Stimulated activated CD8-positive, alpha-beta memory T cell treated with anti-CD3 and anti-CD28 coated beads, Interleukin-4, amount 100 ng/mL, for 1 hour (primary cell): ENCODE measurements at places on chromosomes 16 and 17.

DNA sequence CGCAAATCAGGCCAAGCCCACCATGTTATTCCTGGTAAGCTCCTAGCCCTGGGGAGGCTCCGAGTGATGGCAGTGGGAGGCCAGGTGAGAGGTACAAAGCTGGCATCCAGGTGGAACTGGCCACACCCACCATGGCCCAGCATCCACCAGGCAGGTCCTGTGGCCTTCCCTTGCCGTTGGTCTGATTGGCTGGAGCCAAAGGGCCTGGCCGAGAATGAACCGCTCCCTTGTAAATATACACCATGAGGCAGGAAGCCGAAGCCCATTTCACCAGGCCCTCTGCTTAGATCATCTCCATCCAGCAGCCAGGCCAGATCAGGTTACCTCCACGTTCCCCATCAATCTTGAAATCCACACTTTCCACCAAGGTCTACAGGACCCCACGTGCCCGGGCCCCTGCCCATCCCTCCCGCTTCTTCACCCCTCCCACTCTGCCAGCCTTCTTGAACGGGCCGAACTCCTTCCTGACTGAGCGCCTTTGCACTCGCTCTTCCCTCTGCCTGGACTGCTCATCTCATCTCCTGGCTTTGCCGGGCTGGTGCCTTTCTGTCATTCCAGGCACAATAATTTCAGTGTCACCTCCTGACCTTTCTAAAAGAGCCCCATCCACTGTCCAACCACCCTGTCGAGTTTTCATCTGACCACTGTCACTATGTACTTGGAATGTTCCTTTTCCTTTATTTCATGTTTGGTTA, 5.8 kb downstream of the SOCS1 start:
- no peak for DNase-seq

GRCh38 chr17:44004761-44005526, 522 bp downstream of the NAGS start:
- no peak for DNase-seq

DNA sequence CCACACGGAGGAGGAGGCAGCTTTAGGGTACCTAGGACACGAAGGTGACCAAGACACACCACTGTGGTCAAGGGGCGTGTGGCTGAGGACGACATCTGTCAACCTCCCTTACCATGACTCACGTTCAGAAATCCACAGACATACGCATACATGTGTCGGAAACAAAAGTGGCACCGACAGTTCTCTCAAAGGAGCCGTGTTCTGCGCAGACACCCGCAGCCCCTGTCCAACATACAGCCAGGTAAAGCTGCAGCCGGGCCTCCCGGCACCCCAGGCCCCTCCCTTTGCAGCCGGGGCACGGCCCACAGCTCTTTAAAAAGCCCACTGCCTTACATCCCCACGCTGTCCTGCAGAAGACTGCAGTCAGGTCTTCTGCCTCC, 40.5 kb upstream of the KLHDC4 start:
- DNase-seq = no peak

- no peak for DNase-seq
Observed at GRCh38 chr16:74753180-74753579, 21.4 kb downstream of the FA2H start.

GRCh38 chr16:84453061-84453752, 51.3 kb downstream of the MEAK7 start:
- no peak for DNase-seq

- DNase-seq = no peak
Observed at GRCh38 chr17:44355642-44356099, 8.0 kb downstream of the FAM171A2 start.

DNA sequence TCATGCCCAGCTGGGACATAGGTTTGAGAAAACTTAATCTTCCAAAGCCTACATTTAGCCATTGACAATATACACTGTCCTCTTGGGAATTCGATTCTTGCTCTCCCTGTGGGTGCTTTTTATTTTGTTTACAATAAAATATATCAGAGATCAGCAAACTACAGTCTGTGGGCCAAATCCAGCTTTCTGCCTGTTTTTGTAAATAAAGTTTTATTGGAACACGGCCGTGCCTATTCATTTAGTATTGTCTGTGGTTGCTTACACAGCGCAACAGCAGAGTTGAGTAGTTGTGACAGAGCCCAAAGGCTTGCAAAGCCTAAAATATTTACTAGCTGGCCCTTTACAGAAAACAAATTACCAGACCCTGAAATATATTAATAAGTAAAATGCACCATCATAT, 39.7 kb upstream of the DNAJA2 start:
- DNase-seq = no peak

- no peak for DNase-seq
Observed at GRCh38 chr17:58501451-58501850, 13.0 kb downstream of the MTMR4 start.

DNA sequence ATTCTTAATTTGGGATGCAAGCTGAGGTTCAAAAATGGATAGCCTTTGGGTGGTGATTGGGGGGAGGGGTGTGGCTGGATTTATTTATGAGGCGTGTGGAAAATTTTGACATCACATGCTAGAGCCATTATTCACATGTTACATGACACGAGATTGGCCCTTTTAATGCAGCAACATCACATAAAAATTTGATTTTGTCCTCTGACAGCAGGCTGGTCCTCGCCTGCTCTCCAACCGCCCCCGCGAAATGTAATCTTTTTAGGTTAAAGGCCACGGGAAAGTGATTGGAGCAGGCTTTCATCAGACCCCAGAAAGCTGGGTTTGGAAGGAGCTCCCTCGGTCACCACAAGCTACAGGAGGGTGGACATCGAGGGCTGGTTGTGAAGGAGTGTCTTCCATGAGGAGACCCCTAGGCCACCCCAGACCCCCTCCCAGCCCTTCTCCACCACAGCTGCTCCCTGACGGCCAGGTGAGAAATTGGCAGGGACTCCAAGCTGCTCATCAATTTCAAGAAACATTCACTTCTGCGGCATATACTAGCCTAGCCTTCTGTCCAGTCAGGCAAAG, 502.7 kb upstream of the PSMD7 start:
- no peak for DNase-seq

DNA sequence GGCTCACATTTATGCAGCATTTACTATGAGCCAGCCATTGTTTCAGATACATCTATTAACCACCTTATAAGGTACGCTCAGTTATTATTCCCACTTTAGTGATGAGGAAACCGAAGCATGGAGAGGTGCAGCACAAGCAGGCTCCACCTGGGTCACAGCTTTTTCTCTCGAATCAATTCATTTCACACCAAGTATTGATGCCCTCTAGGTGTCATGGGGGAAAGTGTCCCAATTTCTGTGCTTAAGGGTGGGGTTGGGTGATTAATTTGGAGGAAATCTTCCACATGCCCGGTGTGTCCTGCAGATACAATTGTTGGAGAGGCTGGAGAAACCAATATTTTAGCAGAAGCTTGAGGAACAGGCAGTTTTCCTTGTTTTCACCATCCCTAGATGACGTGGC, 62.7 kb upstream of the DNAJA2 start:
- no peak for DNase-seq

DNA sequence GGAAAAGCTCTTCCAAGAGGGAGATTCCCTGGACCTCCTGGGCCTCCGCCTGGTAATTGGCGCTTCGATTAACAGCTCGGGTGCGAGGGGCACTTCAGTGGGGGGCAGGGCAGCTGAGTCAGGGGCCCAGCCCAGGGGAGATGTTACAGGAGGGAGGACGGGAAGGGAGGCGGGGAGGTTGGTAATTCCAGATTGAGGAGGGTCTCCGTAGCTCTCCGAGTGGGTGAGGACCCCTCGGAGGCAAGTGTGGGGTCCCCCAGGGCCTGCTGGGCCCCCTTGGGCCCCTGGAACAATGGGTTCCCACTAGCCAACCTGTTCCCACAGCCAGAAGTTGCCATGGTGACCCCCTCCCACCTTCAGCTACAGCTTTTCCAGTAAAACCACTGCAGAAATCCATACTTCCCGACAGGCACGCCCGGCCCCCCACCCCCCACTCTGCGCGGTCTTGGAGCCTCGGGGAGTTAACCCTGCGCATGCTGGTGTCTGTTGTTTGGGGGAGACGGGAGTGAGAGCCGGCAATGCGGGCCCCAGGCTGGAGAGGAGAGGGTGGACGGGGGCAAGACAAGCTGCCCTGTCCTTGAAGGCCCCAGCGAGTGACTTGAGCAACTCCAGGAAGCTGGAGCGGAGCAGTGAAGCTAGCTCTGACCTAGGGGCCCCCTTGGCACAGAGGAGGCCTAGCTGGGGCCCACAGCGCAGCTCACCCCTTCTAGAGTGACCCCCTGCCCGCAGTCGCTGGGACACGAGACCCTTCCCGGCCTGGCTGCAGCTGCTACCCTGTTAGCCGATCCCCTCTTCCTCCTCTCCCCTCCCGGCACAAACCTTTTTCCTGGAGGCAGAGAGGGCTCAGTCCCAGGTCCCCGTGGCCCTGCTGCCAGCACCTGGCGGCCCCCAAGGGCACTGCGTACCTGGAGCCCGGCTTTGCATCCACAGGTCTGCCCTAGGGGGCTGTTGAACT, 37.8 kb downstream of the TMEM235 start:
- DNase-seq = no peak

DNA sequence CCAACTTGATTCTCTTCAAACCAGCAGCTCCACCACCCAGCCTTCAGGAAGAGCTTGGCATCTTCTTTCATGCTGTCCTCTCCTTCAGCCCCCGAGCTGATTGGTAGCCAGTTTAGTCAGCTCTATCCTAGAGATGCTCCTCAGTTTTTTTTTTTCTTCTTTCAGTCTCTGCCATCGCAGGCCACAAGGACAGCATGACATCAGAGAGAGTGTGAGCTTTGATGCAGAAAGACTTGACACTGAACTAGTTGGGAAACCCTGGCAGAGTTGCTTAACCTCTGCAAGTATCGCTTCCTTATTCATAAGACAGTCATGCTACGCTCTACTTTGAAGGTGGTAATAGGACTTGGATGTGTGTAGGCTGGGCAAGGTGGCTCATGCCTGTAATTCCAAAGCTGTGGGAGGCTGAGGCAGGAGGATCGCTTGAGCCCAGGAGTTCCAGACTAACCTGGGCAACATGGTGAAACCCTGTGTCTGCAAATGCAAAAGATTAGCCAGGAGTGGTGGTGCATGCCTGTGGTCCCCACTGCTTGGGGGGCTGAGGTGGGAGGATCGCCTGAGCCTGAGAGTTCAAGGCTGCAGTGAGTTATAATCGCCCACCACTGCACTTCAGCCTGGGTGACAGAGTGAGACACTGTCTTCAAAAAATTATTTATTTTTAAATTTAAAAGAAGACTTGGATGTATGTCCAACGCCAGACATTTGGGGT, 2.6 kb downstream of the CD300LB start:
- DNase-seq = no peak
